Daoy (cell line): ENCODE measurements at places on chromosomes 6 and 20. TPM values are rescaled to one million over a fixed set of nuclear protein-coding genes. Genes with fewer than 3 reads are reported as not detected.

GRCh38 chr6:112243861-112244827, 10.2 kb downstream of the LAMA4 start:
- no peak for DNase-seq

DNA sequence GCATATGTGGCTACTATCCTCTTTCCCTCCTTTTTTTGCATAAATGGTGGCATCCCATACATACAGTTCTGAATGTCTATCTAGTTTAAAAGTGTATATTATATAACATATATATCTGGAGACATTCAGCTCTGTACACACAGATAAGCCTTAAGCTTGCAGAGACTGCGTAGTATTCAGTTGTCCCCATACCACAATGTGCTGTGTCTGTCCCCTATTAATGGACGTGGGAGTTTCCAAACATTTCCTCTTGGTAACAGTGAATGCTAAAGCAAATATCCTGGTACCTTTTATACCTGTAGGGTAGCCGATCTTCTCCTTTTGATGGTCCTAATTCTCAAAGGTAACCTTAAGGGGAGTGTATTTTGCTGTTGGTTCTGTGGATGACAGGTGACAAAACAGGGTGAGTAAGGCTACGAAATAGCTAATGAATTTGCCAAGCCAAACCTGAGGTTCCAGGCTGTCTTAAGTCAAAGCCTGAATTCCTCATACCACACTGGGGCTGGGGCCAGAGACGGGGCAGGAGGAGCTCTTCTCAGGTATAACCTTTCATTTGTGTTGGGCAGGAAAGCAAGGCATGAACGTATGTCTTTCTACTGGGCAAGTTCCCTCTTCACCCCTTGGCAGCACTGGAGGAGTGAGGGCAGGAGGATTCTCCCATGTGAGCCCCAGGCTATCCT, 7.8 kb upstream of the C2 start:
- DNase-seq, result no peak

- peak; percentile 74 for DNase-seq
These were observed 51.5 kb downstream of the COL19A1 start for GRCh38 chr6:69917834-69918233.

The CTAGE9 gene
- not detected in 2 replicates for total RNA-seq

The CDH4 gene
- 2.1 and 3.8 TPM in 2 replicates for total RNA-seq

The EPPIN gene
- not detected in 2 replicates for total RNA-seq

DNA sequence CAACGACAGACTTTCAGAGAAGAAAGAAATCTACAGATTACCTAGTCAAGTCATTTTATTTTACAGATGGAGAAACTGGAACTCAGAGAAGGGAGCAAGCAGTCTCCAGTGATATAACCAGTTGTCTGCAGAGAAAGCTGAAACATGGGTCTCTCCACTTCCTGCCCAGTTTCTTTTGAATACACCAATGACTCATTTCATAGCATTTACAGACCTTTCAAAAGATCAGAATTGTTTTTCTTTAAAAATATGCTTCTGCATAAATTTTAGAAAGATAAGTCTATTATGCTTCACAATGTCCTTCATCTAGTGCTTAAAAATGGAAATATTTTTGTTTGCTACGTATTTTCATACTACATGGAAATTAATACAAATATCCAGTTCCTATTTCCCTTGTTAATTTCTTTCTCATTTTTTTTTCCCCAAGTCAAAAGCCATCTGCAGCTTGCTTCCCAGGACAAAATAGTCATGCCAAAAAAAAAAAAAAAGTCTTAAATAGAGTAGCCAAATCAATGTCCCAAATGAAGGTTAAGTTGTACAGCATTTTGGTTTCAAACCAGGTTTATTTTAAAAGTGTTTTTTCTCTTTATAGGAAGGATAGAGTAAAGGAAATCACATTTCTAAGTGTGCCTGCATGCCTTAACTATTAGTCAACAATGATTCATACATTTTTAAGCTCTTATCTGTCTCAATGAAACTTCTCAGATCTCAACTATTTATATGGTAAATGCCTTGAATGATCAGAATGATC, 36.9 kb downstream of the ARHGAP18 start:
- DNase-seq, result peak; percentile 72
